Immature natural killer cell (primary cell): ENCODE measurements at places on chromosomes 12 and 14.

DNA sequence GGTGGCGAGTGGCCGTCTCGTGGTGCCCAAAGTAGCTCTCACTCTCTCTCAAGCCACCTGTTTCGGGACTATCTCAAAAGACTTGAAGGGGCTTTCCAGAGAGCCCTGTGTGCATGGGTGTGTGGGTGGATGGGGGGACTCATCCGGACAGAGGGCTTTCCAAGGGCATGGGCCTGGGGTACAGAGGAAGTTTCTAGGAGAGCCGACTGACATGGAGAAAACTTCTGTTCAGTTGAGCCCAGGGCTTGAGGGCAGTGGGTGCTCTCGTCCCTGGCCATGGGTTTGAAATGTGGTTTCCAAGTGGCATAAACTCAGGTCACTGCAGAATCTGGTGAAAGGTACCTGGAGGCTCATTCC is 47.4 kb upstream of the MEG3 start:
- no peak for DNase-seq

GRCh38 chr12:23767834-23768233 is 181.6 kb downstream of the SOX5 start:
- no peak for DNase-seq

- DNase-seq = no peak
Observed at GRCh38 chr12:104578453-104578852, 121.7 kb downstream of the CHST11 start.

GRCh38 chr12:11838403-11838802 is 188.9 kb downstream of the ETV6 start:
- DNase-seq = no peak

DNA sequence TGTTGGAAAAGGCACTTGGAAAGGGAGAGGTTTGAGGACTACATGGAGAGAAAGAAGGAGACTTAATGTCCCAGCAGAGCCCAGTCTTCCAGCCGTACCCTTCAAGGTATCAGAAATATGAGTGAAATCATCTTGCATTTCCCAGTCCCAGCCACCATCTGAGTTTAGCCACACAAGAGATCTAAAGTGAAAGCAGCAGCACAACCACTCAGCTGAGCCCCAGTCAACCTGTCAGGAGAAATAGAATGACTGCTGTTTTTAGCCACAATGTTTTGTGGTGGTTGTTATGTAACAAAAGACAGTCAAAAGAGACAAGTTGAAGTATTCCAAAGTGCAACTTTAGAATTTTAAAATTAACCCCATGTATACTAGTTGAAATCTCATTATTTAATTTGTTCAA is 28.0 kb downstream of the DERA start:
- no peak for DNase-seq

- DNase-seq = no peak
Observed at GRCh38 chr14:69349091-69349777, 48.9 kb downstream of the ERH start.

- no peak for DNase-seq
Observed at GRCh38 chr12:105507311-105508038, 177.0 kb downstream of the C12orf75 start.

DNA sequence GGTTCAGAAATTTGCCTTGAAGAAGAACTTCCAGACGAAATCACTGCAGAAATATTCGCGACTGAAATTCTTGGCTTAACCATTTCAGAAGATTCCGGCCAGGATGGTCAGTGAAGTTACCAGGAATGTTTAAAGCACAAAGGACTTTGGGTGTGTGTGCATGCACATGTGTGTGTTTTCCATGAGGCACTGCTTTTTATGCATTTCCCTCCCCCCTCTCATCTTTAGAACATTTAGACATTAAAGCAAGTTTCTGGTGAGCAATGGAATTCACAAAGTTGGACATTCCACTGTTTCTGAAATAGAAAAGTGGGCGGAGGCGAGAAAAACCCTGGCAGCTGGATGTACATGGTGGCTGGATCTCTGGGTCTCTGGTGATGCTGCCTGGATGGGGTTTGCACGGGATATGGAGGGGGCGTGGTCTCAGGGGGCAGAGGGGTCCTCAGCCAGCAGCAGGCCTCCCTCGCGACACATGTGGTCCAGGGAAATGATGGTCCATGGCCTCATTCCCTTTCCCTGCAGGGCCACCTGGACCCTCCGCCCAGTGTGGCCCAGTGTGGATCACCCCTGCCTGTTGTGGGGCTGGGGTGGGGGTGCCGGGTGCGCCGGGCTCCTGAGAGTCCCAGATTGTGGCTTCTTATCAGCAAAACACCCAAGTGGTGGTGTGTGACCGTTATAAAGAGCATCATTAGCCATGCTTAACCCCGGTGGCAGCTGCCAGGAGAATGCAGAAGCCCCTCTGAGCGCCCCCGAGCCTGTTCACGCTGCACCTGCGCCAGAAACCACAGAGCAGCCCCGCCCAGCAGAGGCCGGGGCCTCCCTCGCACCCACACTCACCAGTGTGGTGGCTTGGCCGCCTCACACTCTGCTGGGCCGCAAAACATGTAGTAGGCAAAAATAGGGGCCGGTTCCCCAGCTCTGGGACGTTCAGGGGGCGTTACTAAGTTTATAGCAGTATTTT is 17.8 kb upstream of the BCL7A start:
- DNase-seq = no peak
